ENCODE measurements at places on chromosomes 6 and 20.

- ATAC-seq, result no peak
These were observed 554 bp upstream of the LAMA4 start for GRCh38 chr6:112254921-112255320.

DNA sequence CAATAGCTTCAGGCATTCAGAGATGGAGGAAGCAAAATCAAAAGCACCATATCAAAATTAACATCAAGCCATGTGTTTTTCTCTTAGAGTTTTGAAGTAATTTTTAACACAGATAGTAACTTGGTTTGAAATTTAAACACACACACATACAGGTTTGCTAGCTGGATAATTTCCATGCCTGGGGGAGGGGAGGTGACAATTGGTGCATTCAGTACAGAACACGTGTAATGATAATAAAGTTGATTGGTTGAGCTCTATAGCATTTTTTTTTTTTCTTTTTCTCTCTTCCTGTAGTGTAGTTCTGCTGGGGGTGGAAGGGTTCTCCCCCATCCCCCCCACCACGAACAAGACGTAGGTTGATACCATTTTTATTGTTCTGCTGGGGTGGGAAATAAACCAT is 564.8 kb downstream of the LMBRD1 start:
- ATAC-seq, result no peak

- ATAC-seq, result no peak
These were observed 16.2 kb downstream of the FKBP1A start for GRCh38 chr20:1376408-1377270.

GRCh38 chr20:38209054-38209675 is 44.1 kb upstream of the TGM2 start:
- no peak for ATAC-seq

- ATAC-seq, result no peak
These were observed 572.7 kb downstream of the DHX35 start for GRCh38 chr20:39534846-39535245.

DNA sequence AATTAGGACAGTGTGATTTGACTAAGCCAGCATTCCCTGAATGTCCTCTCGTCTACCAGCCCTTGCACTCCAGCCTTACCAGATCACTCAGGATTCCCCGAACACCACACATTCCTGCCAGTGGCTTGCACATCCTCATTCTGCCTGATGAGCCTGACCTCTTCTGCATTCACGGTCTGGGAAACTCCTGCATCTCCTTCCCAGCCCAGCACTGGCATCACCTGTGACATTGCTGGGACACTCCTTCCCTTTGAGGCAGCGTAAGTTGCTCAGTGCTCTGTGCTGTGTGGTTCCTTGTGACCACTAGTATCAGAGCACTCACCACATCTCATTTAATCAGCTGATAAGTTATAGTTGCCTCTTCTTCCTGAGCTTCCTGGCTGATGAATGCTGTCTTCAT is 17.3 kb downstream of the NCOA7 start:
- no peak for ATAC-seq

GRCh38 chr6:82248273-82248735 is 760 bp upstream of the IBTK start:
- ATAC-seq, result peak; percentile 48

GRCh38 chr20:4883051-4883450 is 118.3 kb downstream of the SLC23A2 start:
- no peak for ATAC-seq

DNA sequence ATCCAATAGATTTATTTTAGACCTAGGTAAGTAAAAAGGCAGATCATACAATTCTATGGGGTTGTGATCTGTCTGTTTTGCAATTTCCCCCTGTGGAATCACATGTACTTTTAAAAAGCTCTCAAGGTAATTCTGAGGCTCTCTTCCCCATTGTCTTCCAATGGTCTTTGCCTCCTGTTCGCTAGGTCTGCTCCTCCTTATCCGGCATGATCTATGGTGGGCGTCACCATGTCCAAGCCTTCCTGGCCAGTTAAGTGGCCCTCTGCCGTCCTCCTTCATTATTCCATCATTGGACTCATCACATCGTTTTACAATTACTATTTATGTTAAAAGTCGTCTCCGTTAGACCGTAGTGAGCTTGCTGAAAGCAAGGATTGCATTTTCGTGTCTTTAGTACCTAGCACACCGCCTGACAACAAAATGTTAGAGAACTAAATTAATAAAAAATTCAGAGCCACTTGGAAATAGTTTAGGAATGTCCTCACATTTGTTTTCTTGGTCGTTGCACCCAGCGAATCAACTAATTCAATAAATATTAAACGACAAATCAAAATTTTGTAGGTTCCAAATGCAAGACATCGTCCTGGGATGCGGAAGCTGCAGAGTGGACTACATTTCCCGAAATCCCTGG is 2.2 kb upstream of the STXBP5 start:
- no peak for ATAC-seq

DNA sequence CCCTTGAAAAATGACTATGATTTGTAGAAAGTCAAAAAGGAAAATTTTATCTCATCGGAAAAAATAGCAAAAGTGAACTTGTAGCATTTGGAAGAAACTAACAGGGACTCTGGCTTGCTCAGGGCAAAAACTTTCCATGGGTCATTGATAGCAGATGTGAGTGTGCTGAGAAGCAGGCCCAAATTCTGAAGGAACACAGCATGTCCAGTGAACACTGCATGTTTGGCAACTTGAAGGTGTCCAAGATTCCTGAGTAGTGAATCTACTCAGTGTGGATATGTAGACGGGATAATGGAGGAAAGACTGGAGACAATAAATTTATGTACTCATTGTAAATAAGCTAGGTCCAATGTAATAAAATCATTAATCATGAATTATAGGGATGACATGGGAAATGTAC is 8.2 kb downstream of the SLC17A2 start:
- ATAC-seq, result no peak

DNA sequence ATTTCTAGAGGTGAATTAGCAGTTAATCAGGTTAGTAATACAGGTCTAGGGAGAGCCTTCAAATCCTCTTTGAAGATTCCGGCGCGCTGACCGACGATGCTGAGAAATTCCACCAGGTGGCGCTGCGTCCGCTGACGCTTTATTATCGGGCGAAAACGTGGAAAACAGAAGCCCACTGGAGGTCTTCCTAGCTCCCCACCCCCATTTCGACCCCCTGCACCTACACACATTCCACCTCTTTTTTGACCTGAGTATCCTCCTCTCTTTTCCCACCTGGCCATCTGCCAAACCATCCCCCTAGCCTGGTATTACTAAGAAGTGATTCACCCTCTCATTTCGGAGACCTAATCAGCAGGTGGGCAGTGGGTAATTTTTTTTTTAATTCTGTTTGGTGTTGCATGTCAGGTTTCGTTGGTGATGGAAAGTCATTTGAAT is 65.4 kb upstream of the RIN2 start:
- ATAC-seq, result no peak

- no peak for ATAC-seq
These were observed 79.3 kb upstream of the SHLD1 start for GRCh38 chr20:5670874-5671273.

DNA sequence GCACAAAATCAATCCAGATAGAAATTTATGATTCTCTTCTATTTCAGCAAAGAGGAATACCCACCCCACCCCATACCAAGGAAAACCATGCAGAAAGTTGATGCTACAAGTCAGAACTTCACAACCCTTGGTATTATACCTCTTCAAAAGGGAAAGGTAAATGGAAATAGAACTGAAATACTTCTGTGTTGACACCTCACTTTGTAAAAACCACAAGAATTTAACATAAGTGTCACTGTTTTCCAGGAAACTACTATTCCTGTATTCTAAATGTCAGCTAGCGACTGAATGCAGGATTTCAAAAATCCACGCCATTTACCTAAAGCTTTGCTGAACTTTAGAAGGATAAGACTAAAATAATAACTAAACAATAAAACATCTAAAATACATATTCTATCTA is 3.6 kb downstream of the CPNE1 start:
- peak; percentile 22 for ATAC-seq

GRCh38 chr20:63361519-63362435 is 628 bp upstream of the CHRNA4 start:
- no peak for ATAC-seq

DNA sequence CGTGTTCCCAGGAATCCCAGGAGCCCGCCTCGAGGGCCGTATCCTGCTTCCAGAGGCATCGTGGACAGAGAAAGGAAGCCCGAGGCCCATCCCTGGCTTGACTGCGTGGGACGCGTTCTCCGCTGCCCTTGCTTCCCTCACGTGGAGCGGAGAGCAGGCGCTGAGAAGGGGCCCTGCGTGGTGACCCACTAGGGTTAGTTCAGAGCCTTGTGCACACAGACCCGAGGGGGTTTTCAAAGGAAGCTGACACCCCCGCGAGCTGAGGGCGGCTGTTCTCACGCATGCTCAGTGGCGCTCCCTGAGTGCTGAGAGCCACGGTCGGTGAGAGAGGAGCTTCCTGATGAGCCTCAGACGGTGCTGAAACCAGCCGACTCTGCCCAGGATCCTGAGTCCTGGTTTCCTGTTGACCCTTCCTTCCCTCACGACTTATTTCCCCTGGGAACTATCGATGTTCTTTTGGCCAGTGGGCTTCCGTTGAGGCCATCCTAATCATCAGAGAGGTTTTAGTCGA is 28.9 kb upstream of the CCR6 start:
- peak; percentile 59 for ATAC-seq

GRCh38 chr6:120303527-120303926 is 954.0 kb upstream of the MAN1A1 start:
- no peak for ATAC-seq

Measured in activated CD4-positive, CD25-positive, alpha-beta regulatory T cell treated with anti-CD3 and anti-CD28 coated beads, Interleukin-2, amount 50 U/mL, for 24 hours (primary cell).